Neural crest cell (in vitro differentiated cells): ENCODE measurements at places on chromosomes 4 and X. TPM values are rescaled to one million over a fixed set of nuclear protein-coding genes. Genes with fewer than 3 reads are reported as not detected.

GRCh38 chr4:142815834-142816233 is 30.3 kb downstream of the INPP4B start:
- no peak for DNase-seq

DNA sequence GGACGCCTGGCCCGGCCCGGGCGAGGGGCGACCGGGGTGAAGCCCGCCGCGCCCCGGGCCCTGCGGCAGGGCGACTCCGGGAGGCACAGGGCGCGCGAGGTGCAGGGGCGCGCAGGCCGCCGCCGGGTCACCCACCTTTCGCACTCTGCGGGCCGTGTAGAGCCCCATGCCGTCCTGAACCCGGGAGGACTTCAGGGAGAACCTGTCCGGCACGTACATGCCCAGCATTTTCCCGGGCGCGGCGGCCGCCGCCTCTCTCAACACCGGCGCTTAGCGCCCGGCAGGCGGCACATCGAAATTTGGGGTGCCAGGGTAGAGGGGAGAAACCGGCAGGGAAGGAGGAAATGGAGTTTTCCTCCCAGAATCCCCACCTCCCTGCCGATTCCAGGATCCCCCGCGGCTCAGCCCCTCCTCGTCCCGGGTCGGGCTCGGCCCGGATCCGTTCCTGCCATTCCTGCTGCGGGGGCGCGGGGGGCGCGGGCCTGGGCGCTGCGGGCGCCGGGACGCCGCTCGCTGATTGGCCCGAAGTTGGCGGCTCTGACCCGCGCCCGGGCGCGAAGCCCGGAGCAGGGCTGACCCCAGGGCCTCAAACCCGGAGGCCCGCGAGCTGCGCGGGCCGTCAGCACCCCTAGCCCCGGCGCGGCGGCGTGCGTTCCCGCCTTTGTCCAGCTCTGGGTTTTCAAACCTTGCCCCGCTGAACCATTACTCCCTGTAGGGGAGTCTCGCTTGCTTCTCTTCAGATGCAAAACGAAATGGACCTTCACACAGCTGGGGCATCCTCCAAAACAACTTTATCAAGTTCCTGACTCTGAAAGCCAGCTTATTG is at the start of gene PRDM5:
TSS of gene PRDM5 (minus strand) at position 346 of the 826 bp plus-strand sequence. CDS start at position 228, 118 bp downstream.
- DNase-seq: peak; percentile 54

DNA sequence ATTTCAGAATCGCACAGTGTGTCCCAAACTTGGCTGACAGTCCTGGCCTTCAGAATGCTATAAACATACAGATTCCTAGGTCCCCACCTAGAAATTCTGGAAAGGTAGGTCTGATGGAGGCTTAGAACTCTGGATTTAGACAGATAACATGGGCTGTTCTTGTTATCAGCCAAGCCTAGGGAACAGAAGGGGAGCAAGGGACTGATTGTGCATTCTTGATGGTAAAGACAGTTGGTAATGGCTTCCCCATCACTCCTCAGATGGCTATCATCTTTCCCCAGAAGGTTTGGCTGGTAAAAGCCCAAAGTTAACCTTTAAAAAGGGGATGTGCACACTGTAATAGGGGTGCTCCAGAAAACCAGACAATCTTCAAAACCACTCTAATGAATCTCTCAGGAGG is 35.7 kb downstream of the DIPK2B start:
- no peak for DNase-seq

The DRD5 gene
- total RNA-seq: not detected in 2 replicates

DNA sequence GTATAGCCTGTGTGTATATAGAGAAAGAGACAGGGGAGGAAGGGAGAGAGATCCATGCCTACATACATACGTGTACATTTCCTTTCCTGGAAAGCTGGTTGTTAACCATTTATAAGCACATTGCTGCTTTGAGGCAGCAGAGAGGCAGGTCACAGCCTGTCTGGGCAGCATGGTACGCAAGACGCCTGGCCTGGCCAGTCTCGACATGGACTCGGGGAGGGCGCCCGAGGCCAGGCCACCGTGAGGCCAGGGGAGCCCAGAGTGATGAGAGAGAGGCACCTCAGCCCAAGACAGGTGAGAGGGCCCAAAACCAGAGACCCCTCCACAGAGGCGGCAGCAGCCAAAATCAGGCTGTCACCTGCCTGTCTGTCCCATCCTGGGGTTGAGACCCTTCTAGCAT is 3.9 kb downstream of the TREX2 start:
- DNase-seq: no peak

The UGT2A1 gene
- not detected in 2 replicates for total RNA-seq

- DNase-seq: no peak
Measured at GRCh38 chrX:151735219-151735618, 673 bp downstream of the CNGA2 start.
